ENCODE measurements at places on chromosomes 11 and 22. TPM values are rescaled to one million over a fixed set of nuclear protein-coding genes. Genes with fewer than 3 reads are reported as not detected.

The ZP1 gene
- 0.22 TPM for total RNA-seq

The PLAAT5 gene
- not detected for total RNA-seq

The C11orf91 gene
- 1.5 TPM for total RNA-seq

The REXO2 gene
- 111 TPM for total RNA-seq

The SERPING1 gene
- 0.91 TPM for total RNA-seq

All from A549 treated with Mapracorat at 1 μM for 4 hours (cell line).